ELF-1 (cell line): ENCODE measurements at places on chromosomes 12 and 14.

- DNase-seq, result no peak
Measured at GRCh38 chr12:2754208-2754607, 40.6 kb upstream of the FKBP4 start.

DNA sequence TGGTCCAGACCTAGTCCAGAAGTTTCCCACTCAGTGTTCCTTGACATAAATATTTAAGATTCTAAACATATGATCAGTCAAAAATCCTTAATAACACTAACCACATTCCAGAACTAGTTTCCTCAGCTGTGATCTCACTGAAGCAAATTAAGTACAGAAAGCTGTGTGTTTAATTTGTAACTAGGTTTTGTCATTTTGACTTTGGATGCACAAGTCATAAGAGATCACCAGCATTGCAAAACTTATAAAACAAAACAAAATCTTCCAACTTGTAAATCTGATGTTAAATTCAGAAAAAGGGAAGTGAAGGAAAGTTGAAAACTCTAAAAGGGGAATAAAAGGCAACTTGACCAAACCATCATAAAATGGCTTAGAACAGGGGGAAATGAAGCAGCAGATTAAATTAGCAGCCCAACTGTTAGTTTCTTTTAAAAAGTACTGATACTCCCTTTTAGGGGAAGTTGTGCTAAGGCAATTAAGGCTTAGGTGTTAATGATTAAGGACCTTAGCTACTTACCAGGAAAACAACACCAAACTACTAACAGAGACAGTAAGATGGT, 56.6 kb downstream of the SH2B3 start:
- no peak for DNase-seq

DNA sequence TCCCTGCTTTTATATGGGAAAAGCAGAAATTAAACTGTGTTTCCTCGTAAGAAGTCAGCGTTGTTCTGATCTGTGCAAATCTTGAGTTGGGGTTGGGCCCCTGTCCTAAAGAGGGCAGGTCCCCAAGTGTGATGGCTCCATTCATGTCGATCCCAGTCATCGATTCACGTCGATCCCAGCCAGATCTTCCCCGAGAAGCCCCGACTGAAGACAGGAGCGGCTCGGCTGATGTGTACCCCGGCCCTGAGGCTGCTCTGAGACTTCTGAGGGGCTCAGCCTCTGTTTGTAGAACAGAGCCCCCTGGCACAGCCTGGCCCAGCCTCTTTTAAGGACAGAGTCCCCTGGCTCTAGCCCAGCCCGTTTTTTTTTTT, 9.3 kb downstream of the PGAM5 start:
- DNase-seq, result no peak

DNA sequence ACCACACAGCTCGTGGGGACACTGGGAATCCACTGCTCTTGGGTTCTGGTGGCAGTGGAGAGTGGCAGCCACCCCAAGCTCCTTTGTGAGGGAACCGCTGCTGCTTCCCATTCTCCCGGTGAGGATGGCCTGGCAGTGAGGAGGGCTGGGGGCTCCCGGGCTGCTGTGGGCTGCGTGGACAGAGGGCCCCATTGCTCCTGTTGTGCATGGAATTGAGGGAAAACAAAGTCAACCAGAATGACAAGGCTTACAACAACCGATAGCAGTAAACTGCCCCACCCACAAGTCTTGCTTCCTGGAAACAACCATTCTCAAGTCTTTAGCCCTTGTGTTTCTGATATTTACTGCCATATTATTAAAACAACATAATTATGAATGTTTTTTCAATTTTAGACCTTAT, 32.1 kb downstream of the TMTC1 start:
- no peak for DNase-seq

- DNase-seq, result no peak
Measured at GRCh38 chr12:93381161-93381975, 3.6 kb downstream of the NUDT4 start.

GRCh38 chr14:48274826-48275225, 599.4 kb upstream of the MDGA2 start:
- DNase-seq, result no peak

- no peak for DNase-seq
Measured at GRCh38 chr12:56220611-56221231, 1.0 kb downstream of the RNF41 start.

DNA sequence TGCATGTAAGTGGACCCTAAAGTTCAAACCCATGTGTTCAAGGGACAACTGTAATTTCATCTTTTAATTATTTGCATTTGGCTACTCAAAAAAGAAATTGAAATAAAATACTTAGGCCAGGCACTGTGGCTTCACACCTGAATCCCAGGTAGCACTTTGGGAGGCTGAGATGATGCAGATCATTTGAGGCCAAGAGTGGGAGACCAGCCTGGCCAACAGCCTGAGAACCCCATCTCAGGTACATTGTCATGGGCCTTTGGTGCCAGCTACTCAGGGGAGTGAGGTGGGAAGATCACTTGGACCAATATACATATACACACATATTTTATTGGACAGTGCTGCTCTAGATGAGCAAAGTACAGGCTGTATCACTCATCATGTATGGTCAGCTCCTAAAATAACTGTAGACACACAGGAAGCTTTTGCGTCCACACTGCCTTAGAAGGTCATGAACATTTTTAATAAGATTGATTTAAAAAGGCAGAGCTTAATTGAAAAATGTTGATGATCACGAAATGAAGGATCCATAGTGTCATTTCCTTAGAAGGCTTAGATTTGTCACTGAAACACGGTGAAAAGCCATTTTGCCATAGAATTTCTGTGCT, 2.5 kb upstream of the ZCCHC8 start:
- DNase-seq, result no peak

- no peak for DNase-seq
Measured at GRCh38 chr14:106613256-106613655, 1086.9 kb downstream of the TMEM121 start.

GRCh38 chr12:51320311-51320694, 3.7 kb downstream of the BIN2 start:
- DNase-seq, result peak; percentile 51

DNA sequence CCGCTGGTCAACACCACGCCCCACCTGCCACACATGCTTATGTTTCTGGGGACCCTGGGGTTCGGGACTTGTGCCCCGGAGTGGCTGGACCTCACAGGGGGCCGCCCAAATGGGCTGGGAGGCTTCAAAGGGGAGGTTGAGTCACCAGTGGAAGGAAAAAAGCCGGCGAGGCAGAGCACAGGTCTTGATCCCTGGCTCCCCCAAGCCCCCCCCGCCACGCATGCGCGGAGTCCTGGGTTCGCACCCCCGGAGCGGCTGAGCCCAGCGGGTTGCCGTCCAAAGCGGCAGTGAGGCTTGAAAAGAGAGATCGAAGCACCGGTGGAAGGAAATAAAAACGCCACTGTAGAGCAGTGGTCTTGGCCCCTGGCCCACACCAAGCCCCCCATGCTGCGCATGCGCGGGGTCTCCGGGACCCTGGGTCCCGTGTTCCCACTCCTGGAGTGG, 313.5 kb downstream of the ALG10 start:
- DNase-seq, result no peak

DNA sequence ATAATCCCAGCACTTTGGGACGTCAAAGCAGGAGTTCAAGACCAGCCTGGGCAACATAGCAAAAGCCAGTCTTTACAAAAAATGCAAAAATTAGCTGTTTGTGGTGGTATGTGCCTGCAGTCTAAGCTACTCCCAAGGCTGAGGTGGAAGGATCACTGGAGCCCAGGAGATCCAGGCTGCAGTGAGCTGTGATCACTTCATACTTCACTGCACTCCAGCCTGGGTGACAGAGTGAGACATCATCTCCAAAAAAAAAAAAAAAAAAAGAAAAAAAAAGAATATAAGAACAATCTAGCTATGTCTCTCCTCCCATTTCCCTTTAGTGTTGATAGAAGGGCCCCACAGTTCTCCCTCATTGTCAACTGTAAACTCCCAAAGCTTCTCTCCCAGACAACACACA, 3.5 kb upstream of the BCAT1 start:
- DNase-seq, result no peak

- no peak for DNase-seq
Measured at GRCh38 chr12:100675432-100675831, 101.9 kb downstream of the GAS2L3 start.

DNA sequence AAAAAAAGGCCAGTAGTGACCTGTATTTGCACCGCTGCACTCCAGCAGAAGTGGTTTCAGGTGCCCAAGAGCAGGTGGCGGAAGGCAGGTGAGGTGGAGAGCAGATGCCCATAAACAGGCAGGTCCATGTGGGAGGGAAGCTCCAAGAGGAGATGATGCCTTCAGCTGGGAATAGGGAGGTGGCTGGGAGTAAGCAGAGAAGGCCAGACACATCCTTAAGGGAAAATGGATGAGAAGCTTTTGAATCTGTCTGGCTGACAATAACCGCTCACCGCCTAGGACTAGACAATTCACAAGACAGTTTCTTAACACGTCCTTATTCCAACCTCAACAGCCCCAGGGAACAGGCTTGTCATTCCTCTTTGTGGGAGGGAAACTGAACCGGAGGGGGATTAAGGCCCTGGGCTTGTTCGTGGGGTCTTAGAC, 43.9 kb upstream of the PLEKHG6 start:
- DNase-seq, result peak; percentile 32

GRCh38 chr12:38586789-38587188, 270.2 kb downstream of the ALG10B start:
- DNase-seq, result no peak

DNA sequence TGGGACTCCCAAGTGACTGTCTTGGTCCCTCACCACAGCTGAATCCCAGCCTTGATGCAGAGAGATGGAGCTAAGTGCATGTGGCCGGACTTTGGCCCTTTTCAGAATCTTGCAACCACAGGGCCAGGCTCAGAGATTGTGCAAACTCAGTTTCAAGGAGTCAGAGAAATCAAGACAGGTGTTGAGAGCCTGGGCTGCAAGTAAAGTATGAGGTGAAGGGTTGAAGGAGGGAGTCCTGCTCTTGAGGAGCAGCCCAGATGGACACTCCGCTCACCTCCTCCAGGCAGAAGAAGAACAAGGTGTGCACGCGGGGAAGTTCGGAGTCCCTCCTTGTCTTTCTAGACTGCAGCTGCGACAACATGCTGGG, 6.3 kb upstream of the BMP4 start:
- no peak for DNase-seq

DNA sequence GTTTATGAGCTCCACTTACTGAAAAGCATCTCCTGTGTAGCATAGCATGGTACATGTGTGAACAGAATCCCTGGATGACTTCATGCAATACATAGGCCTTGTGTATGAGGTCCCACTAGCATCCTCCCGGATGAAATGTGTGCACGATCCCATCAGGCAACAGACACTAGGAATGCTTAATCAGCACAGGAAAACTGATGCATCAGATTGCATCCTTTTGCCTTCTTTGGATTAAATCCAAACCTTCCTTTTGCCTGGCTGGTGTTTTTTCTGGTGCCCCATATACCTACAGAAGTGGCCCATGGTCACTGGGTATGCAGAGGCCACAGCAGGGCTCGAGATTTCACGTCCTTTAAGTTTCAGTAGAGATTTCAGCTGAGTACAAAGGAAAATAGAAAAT, 120.9 kb upstream of the COCH start:
- DNase-seq, result no peak

DNA sequence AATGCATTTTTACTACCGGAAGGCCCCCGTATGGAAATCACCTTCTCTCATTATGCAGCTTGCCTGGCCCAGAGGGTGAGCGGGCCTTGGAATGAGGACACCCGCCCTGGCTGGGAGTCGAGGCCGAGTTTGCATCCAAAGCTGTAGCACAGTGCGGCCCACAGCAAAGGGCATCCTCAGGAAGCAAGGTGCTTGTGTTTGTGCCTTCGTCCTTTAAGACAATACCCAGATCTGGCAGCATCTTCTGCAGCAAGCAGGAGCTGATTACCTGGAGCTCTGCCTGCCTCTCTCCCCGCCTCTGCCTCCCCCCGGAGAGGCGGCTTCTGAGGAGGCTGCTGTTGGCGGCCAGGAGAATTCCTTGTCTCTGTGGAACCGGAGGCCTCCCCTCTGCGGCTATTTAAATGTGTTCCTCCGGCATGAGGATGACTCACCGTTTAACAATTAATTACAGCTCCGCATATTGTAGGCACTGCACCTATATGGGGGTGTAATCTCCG, 145.3 kb downstream of the CACNA1C start:
- DNase-seq, result peak; percentile 80

DNA sequence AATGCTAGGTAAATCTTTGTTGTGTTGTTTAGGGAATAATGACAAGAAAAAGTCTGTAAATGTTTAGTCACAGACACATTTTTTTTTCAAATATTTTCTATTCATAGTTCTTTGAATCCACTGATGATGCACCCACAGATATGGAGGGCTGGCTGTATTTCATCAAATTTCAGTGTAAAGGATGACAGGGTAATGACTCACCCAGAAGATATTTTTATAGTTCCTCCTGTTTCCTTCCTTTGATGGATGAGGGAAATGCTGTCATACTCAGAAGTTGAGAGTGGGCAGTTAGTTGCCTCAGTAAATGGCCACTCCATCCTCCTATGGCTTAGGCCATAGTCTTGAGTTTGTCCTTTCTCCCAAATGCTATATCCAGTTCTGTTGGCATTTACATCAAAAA, 76.9 kb upstream of the REP15 start:
- no peak for DNase-seq

GRCh38 chr14:38137005-38137404, 70.7 kb upstream of the SSTR1 start:
- DNase-seq, result no peak

- no peak for DNase-seq
Measured at GRCh38 chr12:124510301-124510970, 57.0 kb downstream of the NCOR2 start.

GRCh38 chr12:57242691-57243454, 8.1 kb downstream of the STAC3 start:
- peak; percentile 94 for DNase-seq

GRCh38 chr12:11609045-11609444, 40.4 kb upstream of the ETV6 start:
- DNase-seq, result peak; percentile 74

- DNase-seq, result no peak
Measured at GRCh38 chr14:53501361-53502211, 348.5 kb upstream of the DDHD1 start.

DNA sequence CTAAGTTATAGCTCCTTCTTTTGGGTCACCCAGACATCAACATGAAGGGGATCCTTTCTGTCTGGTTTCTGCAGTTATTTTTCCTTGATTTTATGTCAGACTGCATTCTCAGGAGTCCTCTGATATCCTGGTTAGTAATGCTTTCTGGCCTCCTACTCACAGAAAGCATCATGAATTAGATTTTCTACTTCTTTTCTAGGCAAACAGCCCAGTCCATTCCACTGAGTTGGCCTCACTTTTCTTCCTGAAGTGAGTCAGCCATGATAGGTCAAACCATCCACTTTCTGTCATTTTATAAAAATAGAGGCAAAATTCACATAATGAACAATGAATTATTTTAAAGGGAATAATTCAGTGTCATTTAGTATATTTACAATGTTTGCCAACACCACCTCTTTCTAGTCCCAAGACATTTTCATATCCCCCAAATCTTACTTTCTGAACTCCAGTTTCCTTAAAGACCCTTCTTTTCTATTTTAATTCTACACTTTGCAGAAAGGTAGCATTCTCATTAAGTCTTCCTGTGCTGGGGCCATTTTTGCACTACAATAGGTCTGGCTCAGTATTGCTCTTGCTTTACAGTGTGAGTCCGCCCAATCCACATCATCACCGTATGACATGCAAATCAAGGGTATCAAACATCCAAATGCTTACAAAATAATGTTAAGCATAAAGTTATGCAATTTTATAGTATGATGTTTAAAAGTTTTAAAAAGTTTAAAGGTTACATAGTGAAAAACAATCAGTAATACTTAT, 95.1 kb downstream of the UNC79 start:
- DNase-seq, result no peak

GRCh38 chr14:68051146-68051545, 231.6 kb downstream of the RAD51B start:
- DNase-seq, result no peak

- DNase-seq, result no peak
Measured at GRCh38 chr14:80316441-80316840, 105.1 kb upstream of the DIO2 start.

- no peak for DNase-seq
Measured at GRCh38 chr12:1922985-1923384, 4.5 kb upstream of the CACNA2D4 start.
